ENCODE measurements at places on chromosomes 3 and 15. TPM values are rescaled to one million over a fixed set of nuclear protein-coding genes. Genes with fewer than 3 reads are reported as not detected.

SCAANT1 gene
- total RNA-seq: not detected

MESP1 gene
- total RNA-seq: 1.2 TPM

LRRN1 gene
- 1.2 TPM for total RNA-seq

ZBTB47 gene
- 24.7 TPM for total RNA-seq

UNC45A gene
- 57.3 TPM for total RNA-seq

SERINC4 gene
- not detected for total RNA-seq

CLDN1 gene
- total RNA-seq: 452 TPM

CIAO2A gene
- 28.9 TPM for total RNA-seq

HYAL1 gene
- total RNA-seq: 16.7 TPM

ADAMTS17 gene
- total RNA-seq: 7.8 TPM

GREM1 gene
- total RNA-seq: 5.5 TPM

FAM107A gene
- 21.2 TPM for total RNA-seq

CEP19 gene
- total RNA-seq: not detected

CCDC66 gene
- 17.9 TPM for total RNA-seq

Data from lower leg skin (tissue), 4 donors.